A549 treated with CORT108297 at 1 μM for 4 hours (cell line): ENCODE measurements at places on chromosomes 3 and 15. TPM values are rescaled to one million over a fixed set of nuclear protein-coding genes. Genes with fewer than 3 reads are reported as not detected.

The CCDC39 gene
- total RNA-seq, result not detected in 5 replicates

The SGO1 gene
- total RNA-seq, result 13.8 to 19.7 TPM (median 15.3 TPM) in 5 replicates

The TRNT1 gene
- 29.9 to 36.1 TPM (median 33.0 TPM) in 5 replicates for total RNA-seq

The RAB6B gene
- total RNA-seq, result 0.96 to 2.7 TPM (median 2.0 TPM) in 5 replicates

The ARL14 gene
- total RNA-seq, result 0.62 to 1.1 TPM (median 0.91 TPM) in 5 replicates

The SNRPA1 gene
- total RNA-seq, result 108 to 122 TPM (median 114 TPM) in 5 replicates
